ENCODE measurements at places on chromosomes 11 and 22. TPM values are rescaled to one million over a fixed set of nuclear protein-coding genes. Genes with fewer than 3 reads are reported as not detected.

- H3K4me1 ChIP-seq, result peaks cover 24% of the 10 kb centered on the region
- H3K4me3 ChIP-seq, result no peak overlapping the region
- H3K27me3 ChIP-seq, result no peaks in the 10 kb centered on the region
- H3K36me3 ChIP-seq, result peaks cover 7% of the 10 kb centered on the region
- no peak for DNase-seq
Measured at GRCh38 chr11:110287537-110287936, 8.9 kb downstream of the RDX start.

DNA sequence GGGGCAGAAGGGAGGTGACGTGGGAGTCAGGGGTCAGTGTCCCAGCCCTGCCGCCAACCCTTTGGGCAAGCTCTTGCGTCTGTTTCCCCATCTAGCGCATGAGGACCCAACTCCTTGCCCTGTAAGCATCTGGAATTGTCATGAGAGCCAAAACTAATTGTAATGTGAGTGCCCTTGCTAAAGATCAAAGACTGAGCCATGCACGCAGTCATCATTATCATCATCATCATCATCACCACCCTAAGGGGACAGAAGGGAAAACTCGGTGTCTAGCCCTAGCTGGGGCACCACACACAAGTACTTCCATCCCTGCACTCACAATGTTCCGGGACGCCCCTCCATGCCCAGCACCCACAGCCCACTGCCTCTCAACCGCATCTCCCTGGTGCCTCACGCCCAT is 2.5 kb downstream of the LIF start:
- H3K27ac ChIP-seq, result peak overlapping the region; percentile 94
- H3K36me3 ChIP-seq, result peaks cover 47% of the 10 kb centered on the region
- H3K27me3 ChIP-seq, result no peaks in the 10 kb centered on the region
- DNase-seq, result no peak

GRCh38 chr11:70778883-70779282 is 380.6 kb downstream of the CTTN start:
- no peaks in the 10 kb centered on the region for H3K4me1 ChIP-seq
- no peak for DNase-seq
- no peak overlapping the region for H3K4me3 ChIP-seq
- H3K27me3 ChIP-seq, result peaks cover 7% of the 10 kb centered on the region

DNA sequence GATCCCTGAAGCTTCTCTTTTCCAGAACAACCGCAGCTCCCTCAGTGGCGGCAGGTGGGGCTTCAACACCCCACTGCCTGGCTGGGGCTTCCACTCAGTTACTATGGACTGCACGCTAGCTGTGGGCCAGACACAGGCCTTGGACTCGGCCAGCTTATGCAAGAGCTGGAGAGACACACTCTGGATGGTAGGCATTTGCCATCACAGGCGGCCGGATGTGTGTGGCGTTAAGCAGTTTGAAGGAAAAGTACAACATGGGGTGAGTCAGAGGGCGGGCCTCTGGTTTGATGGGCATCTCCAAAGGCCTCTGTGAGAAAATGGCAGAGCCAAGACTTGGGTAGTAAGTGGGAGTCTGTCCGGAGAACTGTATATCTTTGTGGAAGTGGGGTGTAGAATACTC is 17.6 kb downstream of the KCNJ4 start:
- H3K36me3 ChIP-seq, result no peaks in the 10 kb centered on the region
- DNase-seq, result no peak
- no peak overlapping the region for H3K27ac ChIP-seq
- no peaks in the 10 kb centered on the region for H3K27me3 ChIP-seq
- H3K4me3 ChIP-seq, result no peak overlapping the region

DNA sequence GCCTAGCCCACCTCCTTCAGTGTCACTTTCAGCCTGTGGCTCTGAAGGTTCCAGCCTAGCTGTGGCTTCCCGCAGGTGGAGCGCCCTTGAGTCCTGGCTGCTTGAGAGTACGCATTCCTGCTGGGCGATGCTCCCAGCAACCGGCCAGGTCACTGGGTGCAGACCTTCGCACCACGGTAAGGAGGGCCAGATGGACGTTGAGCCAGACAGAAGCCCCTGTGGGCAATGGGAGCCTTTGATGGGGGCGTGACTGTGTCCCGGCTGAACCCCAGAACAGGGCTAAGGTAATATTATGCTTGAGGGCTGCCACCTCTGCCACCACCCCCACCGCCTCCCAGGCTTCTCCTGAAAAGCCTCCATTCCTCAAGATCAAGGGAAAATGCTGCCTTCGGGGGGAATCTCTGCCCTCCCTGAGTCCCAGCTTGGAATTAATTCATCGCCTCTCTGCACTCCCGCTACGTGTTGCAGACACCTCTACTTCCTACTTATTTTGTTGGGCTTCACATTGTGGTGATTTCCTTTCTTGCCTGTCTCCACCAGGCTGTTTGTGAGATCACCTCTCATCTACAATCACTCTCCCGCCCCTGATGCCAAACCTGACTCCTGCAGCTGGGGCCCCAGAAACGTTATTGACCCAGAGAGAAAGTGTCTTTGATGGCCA is 144.9 kb upstream of the NECTIN1 start:
- no peak for DNase-seq
- no peaks in the 10 kb centered on the region for H3K36me3 ChIP-seq
- no peaks in the 10 kb centered on the region for H3K4me1 ChIP-seq
- no peak overlapping the region for H3K4me3 ChIP-seq
- no peak overlapping the region for H3K27ac ChIP-seq

DNA sequence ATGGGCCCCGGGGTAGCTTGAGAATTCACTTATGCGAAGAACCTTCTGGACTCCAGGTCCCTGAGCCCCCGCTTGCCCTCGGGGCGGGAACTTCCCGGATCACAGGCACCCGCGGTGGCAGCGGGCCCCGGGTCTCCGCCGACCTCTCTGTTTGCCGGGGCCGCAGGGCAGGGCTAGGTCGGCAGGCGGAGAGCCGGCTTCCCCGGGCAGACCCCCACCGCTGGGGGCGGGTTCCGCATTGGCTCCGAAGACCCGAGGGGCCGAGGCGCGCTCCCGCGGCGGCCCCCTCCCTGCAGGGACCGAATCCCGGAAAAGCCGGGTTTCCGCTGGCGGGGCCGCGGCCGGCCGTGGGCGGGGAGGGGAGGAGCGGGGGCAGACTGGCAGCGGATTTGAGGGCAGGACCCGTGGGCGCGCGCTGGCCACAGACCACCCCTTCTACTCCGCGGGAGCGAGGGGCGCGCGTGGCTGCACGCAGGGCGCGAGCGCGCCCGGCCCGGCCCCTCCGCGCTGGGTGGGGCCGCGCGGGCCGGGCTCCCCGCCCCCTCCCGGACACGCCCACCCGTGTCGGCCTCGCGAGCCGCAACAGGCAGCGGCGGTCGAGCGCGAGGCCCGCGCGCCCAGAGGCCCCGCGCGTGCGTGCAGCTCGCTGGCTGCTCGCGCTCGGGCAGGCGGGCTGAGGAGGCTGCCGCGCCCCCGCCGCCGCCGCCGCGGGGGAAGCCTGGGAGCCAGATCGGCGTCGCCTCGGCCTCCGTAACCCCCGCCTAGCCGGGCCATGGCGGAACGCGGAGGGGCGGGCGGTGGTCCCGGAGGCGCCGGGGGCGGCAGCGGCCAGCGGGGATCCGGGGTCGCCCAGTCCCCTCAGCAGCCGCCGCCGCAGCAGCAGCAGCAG is at the start of gene PACS1:
Gene PACS1, plus strand, starts transcription at position 558 of the 889 bp plus-strand sequence. Its CDS starts 215 bp downstream, at position 773.
- H3K4me3 ChIP-seq, result peak within 1 kb of the TSS; percentile 97
- peaks cover 62% of the 10 kb centered on the region for H3K4me1 ChIP-seq
- peak; percentile 85 for DNase-seq
- H3K27ac ChIP-seq, result peak within 1 kb of the TSS; percentile 96
- H3K36me3 ChIP-seq, result peaks cover 66% of the 10 kb centered on the region

DNA sequence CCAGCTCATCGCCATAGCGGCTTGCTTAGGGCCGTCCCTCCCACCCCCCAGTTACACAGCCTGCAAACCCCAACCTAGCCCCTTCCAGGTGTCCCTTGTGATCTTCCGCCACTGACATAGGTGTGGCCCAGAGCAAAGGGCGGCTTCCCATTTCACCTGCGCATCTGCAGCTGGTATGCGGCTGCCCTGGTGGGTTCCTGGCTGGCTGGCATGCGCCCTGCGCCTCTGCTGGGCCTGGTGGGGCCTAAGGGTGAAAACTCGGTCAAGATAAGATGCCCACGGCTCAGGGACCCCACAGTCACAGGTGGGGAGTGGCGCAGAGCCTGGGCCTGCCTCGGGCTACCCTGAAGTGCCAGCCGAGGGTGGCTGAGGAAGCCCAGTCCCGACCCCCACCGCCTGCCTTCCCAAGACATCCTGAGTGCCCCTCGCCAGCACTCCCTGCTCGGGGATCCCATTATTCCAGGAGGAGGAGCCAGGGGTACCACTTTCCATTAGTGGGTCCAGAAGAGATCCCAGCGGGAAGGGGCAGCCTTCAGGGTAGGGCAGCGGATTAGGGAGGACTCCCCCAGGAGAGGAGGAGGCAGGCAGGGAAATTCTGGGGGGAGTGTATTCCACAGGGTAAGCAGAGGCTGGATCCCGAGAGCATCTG is 36.9 kb upstream of the KCNQ1OT1 start:
- no peaks in the 10 kb centered on the region for H3K27me3 ChIP-seq
- no peak overlapping the region for H3K27ac ChIP-seq
- no peak for DNase-seq
- H3K4me3 ChIP-seq, result no peak overlapping the region
- no peaks in the 10 kb centered on the region for H3K36me3 ChIP-seq

DNA sequence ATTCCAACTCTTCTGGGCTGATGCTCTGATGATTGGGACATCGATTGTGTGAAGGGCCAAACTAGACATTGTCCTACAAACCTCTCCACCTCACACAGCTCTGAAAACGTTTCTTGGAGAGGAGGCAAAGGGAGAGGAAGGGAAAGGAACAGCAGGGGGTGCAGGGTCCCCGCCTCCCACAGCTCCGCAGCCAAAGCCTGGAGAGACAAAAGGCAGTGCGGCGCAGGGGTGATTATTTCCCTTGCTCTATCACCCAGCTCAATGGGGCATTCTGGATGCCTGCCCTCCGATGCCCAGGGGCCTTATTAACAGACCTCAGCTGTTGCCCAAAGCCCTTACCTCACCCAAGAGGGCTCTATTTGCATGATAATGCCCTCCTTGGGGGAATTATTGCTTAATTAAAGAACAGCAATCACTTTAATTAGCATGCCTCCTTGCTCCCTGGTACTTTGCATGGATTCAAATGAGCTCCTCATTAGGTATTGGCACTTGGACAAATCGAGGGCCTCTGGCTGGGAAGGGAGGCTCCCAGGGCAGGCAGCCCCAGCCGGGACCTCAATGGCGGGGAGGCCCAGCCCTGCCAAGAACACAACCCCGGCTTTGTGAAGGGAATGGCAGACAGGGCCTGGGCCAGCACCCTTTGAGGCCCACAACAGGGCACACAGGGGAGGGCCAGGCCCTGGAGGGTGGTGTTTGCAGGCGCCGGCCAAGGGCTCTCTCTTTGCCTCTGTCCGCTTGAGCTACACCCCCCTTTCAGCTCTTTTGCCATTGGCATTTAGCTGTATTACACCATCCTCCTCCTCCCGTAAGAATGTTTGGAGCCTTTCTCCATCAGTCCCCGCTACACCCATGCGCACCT is 19.8 kb upstream of the CDON start:
- no peaks in the 10 kb centered on the region for H3K36me3 ChIP-seq
- no peak for DNase-seq
- no peak overlapping the region for H3K27ac ChIP-seq
- no peak overlapping the region for H3K4me3 ChIP-seq
- no peaks in the 10 kb centered on the region for H3K27me3 ChIP-seq
- H3K4me1 ChIP-seq, result peaks cover 20% of the 10 kb centered on the region

DNA sequence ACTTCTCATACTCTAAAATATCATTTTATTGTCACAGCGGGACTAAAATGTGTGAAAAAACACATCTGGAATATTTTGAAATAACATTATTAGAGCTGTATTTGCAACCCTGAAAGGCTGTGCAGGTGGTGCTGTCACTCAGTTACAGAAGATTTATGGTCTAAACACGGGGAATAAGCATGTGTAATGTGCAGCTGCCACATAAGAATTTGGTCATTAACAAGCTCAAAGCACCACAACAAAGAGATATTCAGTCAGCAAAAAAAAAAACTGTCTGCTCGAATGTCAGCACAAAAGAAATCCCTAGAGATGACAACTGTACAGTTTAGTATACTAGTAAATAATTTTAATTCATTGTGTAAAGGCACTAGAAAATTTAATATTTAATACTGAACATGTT is 31.3 kb downstream of the TMEM123 start:
- H3K27ac ChIP-seq, result peak overlapping the region; percentile 52
- no peaks in the 10 kb centered on the region for H3K27me3 ChIP-seq
- DNase-seq, result no peak
- peaks cover 38% of the 10 kb centered on the region for H3K36me3 ChIP-seq

DNA sequence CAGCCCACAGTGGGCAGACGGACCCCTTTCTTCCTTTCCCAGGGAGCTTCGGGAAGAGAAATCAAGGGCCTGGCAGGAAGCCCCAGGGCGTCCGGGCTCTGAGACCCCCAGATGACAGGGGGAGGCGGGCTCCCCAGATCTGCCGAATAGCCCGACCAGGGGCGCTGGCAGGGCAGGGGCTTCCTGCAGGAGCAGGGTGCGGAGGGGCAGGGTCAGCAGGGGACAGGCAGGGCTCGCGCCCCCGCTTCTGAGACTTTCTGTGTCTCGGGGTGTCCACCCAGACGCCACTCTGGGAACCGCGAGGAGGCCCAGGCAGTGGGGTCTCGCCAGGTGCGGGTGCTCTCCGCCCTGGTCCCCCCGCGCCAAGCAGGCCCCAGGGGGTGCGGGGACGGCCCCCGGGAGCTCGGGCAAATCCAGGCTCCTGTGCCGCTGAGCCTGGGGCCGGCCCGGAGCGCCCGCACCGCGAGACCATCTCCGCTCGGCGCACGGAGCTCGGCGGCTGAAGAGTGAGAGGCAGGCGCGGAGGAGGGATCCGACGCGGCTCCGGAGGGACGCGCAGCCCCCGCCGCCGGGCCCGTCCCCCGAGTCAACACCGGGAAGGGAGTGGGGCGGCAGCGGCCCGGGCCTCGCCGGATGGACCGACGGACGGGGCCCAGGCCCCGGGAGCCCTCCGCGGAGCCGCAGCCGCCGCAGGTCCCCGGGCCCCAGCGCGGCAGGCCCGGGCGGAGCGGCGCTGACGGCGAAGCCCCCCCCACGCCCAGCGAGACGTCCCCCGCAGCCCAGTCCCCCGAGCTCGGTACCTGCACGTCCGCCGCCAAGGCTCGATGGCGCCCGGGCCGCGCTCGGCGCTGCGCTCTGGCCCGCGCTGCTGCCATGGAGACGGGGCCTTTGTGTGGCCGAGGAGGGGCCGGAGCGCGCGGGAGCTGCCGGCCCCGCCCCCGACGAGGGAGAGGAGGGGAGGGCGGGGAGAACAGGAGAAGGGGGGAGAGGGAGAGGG is at the start of gene PLXNB2:
Gene PLXNB2, minus strand, starts transcription at position 894 of the 997 bp plus-strand sequence. CDS start 17,062 bp downstream, outside the sequence.
- peaks cover 15% of the 10 kb centered on the region for H3K27me3 ChIP-seq
- no peak within 1 kb of the TSS for H3K27ac ChIP-seq

GRCh38 chr11:35288817-35289541 is 130.4 kb downstream of the SLC1A2 start:
- no peak for DNase-seq
- H3K4me3 ChIP-seq, result no peak overlapping the region
- H3K27me3 ChIP-seq, result no peaks in the 10 kb centered on the region
- H3K27ac ChIP-seq, result no peak overlapping the region
- no peaks in the 10 kb centered on the region for H3K36me3 ChIP-seq

GRCh38 chr11:130448416-130449309 is at the start of gene ADAMTS15:
Gene ADAMTS15 (plus strand): TSS chr11:130448645. CDS start chr11:130448974, 329 bp downstream.
- H3K4me1 ChIP-seq, result peaks cover 8% of the 10 kb centered on the region
- no peak within 1 kb of the TSS for H3K27ac ChIP-seq
- peak; percentile 65 for DNase-seq
- H3K4me3 ChIP-seq, result peak within 1 kb of the TSS; percentile 39
- peaks cover 41% of the 10 kb centered on the region for H3K27me3 ChIP-seq
- H3K36me3 ChIP-seq, result no peaks in the 10 kb centered on the region

MMP13 gene
- not detected for total RNA-seq

STARD10 gene
- total RNA-seq, result 16.8 TPM

PTPRCAP gene
- total RNA-seq, result 93.5 TPM

CD248 gene
- total RNA-seq, result not detected

RASL10A gene
- not detected for total RNA-seq

OR10D3 gene
- not detected for total RNA-seq

APLP2 gene
- total RNA-seq, result 49.2 TPM
